ENCODE measurements at places on chromosomes 7 and 10.

DNA sequence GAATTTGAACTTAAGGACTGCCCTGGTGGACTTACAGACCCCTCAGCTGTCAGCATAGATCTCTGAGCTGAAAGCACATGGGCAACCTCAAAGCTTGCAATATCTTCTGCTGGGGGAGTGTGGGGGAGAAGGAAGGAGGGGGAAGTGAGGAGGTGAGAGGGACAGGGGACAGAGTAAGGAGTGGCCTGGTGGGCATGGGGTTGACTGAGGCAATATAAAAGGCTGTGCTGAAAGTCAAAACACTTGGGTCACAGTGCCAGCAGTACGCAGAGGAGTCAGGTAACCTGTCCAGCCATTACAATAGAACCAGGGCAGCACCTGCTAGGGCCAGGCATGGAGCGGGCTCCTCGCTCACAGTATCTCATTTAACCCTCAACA lies 43.2 kb downstream of the PPP1R3C start:
- no peak for DNase-seq

- peak; percentile 32 for DNase-seq
Observed at GRCh38 chr10:93074147-93074596, 479 bp downstream of the CYP26A1 start.

GRCh38 chr10:6995831-6996230 lies 415.0 kb downstream of the SFMBT2 start:
- peak; percentile 17 for DNase-seq

DNA sequence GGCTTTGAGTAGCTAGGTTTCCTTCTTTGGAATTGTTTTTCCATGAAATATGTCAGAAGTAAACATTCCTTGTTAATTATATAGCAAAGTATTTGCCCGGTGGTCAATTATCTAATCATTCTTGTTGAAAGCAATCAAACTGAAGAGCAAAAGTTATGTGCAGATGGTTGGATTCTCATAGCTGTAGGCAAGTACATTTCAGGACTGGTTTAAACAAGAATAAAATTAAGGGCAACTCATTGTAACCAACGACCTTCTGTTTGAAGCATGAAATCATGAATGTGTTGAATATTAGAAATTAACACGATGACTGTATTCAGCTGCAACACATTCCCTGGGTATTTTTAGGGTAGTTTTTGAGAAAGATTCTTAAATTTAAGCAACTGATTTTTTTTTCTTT lies 61.8 kb upstream of the NMT2 start:
- no peak for DNase-seq

DNA sequence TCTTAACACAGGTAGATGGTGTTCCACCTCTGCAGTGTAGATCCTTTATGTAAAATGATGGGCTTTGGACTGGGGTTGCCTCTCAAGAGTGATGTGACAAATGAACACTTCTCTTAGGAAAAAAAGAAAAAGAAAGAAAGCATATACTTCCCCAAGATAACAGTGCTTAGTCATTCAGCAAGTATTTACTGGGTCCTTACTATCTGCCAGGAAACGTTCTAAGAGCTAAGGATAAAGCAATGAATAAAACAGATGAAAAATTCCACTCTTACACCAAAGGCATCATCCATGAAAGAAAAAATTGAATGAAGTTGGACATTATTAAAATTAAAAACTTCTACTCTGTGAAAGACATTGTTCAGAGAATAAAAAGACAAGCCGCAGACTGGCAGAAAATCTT lies 177.3 kb downstream of the C7orf25 start:
- DNase-seq, result peak; percentile 66

- DNase-seq, result no peak
Observed at GRCh38 chr7:144903201-144903600, 67.3 kb upstream of the TPK1 start.

DNA sequence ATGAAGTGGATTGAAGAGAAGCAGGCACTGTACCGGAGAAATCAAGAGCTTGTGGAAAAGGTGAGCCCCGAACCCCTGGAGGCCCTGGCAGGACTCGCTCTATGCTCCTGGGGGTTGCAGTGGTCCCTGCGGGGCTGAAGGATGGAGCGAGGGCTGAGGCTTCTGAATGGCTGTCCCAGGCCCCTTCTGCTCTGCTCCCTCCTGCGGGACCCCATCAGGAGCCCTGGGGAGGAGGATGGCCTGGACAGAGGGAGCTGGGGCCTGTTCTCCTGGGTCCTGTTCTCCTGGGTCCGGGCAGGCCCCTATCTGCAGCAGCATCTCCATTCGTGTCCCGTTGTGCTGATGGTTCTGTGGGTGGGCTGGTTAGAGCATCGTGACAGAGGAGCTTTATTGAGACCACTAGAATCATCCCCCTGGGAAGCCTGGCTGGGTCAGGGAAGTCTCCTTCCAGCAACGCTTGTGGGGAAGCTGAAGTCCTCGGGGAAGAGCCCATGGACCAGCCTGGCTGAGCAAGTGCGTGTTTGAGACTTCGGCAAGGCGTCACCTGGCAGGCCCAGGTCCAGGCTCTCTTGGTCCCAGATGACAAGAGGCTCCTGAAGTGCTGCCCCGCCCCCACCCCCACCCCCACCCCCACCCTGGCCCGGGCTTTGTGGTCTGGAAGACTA lies 41.1 kb upstream of the DPYSL4 start:
- DNase-seq, result no peak

GRCh38 chr10:77592946-77593636 lies 44.5 kb downstream of the KCNMA1 start:
- no peak for DNase-seq

DNA sequence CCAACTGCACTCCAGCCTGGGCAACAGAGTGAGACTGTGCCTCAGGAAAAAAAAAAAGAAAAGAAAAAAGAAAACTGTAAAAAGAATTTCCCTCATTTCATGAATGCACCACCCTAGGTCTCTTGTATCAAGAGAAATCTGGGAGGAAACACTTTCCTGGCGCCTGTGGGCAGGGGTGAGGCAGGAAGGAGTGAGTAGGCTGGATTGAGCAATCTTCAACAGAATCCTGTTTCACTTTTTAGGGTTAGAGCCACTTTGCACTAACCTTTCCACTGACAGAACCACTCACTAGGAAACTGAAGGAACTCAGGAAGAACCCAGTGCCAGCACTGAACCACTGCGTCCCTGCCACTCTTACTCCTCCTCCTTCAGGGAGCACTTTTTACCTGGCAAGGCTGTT lies 282.1 kb downstream of the CCDC3 start:
- DNase-seq, result no peak

GRCh38 chr10:52145636-52146035 lies 168.4 kb upstream of the DKK1 start:
- DNase-seq, result peak; percentile 38

DNA sequence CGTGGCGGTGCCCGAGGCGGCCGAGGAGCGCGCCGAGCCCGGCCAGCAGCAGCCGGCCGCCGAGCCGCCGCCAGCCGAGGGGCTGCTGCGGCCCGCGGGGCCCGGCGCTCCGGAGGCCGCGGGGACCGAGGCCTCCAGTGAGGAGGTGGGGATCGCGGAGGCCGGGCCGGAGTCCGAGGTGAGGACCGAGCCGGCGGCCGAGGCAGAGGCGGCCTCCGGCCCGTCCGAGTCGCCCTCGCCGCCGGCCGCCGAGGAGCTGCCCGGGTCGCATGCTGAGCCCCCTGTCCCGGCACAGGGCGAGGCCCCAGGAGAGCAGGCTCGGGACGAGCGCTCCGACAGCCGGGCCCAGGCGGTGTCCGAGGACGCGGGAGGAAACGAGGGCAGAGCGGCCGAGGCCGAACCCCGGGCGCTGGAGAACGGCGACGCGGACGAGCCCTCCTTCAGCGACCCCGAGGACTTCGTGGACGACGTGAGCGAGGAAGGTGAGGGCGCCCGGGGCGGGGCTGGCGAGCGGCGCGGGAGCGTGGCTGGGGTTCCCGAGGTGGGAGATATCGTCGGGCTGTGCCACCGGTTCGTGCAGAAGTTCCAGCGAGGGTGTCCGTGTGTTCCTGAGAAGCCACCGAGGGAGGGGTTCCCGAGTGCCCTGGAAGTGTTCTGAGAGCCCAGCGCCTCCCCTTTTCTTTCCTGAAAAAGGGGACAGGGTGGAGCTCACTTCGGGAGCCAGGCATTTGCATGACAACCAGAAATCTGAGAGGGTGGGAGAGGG lies 495 bp downstream of the EIF3B start:
- no peak for DNase-seq

GRCh38 chr7:87029078-87029477 lies 30.4 kb downstream of the ELAPOR2 start:
- DNase-seq, result no peak

GRCh38 chr7:50610521-50611277 lies 45.5 kb upstream of the DDC start:
- no peak for DNase-seq

DNA sequence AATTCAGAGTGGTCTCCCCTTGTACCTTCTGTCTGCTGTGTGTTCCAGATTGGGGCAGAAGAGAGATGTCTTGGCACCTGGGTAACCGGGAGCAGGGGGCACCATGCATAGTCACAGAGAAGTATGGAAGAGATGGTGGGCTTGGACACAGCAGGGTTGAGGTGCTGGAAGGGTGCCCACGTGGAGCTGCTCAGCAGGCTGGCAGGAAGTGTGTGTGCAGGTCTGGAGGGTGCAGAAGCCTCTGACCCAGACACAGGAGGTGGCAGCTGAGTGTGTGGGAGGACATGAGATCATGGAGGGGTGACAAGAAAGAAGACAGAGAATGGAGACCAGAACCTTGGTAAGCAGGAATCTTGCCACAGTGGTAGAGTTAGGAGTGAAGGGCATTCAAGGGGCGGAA lies 42.3 kb upstream of the DUSP5 start:
- DNase-seq, result no peak

- peak; percentile 45 for DNase-seq
Observed at GRCh38 chr7:127933146-127933545, 98.1 kb downstream of the LRRC4 start.

- peak; percentile 96 for DNase-seq
Observed at GRCh38 chr7:140638173-140638791, 2.3 kb downstream of the DENND2A start.

DNA sequence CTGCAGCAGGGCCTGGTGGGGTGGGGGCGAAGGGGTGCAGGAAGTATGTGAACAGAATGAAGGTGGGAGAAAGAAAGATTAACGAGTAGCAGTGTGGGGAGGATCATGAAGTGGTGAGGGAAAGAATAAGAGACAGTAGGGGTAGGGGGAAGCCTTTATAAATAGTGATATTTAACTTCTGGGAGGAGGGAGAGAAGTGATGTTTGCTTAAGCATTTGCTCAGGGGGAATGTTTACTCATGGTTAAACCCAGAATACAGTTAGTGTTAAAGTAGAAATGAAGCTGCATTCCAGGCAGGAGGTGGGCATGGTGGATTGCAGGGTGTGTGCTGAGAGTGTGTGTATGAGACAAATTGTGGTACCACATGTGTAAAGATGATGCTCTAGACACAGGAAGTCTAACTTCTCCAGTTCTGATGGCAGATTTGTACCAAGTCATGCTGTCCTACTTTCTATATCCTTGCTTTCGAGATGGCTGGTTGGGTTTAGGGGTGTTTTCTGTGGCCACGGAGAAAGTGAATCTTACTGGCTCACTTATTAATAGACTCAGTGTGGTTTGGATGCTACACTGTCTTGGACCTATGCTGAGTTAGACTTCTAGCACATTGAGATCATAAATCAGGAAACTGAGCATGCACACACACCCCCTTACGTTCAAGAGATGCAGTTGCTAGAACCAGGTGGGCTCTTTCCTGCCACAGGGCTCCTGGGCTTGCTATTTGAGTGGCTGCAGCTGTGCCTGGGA lies 10.6 kb upstream of the DNMBP start:
- no peak for DNase-seq

GRCh38 chr10:124744102-124745050 lies at the start of gene FAM53B:
TSS of gene FAM53B (minus strand) at chr10:124744378. CDS start at chr10:124706713, 37,665 bp downstream.
- DNase-seq, result peak; percentile 95

- DNase-seq, result peak; percentile 53
Observed at GRCh38 chr7:93014410-93014809, 103.4 kb downstream of the SAMD9 start.

GRCh38 chr10:113991091-113991860 lies 52.4 kb upstream of the ADRB1 start:
- no peak for DNase-seq

DNA sequence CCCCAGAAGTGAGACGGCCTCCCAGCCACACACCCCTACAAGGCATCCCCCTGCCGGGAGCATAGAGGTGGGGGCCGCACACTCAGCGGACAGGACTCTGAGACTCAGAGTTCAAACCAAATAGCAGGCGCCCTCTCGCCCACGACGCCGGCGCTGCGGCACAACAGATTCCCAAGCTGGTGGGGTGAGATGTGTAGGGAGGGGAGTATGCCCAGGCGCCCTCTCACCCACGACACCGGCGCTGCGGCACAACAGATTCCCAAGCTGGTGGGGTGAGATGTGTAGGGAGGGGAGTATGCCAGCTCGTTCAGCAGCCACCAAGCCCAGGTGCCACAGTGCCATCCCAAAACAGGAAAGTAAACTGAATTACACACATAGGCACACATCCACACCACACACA lies 64.7 kb downstream of the TCERG1L start:
- no peak for DNase-seq

DNA sequence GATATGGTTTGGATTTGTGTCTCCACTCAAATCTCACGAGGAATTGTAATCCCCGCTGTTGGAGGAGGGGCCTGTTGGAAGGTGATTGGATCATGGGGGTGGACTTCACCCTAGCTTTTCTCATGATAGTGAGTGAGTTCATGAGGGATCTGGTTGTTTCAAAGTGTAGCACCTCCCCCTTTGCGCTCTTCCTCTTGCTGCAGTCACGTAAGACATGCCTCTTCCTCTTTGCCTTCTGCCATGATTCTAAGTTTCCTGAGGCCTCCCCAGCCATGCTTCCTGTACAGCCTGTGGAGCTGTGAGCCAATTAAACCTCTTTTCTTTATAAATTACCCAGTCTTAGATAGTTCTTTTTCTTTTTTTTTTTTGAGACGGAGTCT lies 17.1 kb downstream of the CDNF start:
- no peak for DNase-seq

DNA sequence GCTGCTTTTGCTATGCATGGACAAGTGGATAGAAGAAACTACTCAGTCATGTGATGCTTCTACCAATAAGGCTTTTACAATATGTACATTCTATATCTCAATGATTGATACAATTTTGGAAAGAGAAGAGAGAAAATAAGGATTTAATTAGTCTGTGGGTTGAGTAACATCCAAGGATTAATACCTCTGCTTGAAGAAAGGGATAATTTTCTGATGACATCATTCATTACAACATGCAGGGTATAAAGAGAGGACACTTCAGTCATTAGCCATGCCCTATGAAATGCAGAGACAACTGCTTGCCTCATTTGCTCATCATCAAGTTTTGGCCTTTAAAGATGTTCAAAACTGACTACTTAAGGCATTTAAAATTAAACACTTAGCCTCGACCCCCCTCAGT lies 237.3 kb downstream of the AHR start:
- DNase-seq, result no peak

DNA sequence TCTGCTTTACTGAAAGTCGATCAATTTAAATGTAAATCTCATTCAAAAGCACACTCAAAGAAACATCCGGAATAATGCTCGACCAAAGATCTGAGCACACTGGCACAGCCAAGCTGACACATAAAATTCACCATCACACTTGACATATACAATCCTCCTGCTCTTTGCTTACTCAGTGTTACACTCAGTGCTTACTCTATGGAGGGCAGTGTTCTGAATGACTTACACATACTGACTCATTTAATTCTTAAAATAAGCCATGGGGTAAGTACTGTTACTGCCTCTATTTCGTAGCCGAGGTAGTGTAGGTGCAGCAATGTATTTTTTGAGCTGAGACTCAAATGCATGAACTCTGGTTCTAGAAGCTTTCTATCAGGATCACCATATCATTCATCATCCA lies 421.5 kb upstream of the LRRN3 start:
- DNase-seq, result no peak
